ENCODE measurements at places on chromosomes 4 and X.

GRCh38 chrX:68880846-68881552, 52.2 kb downstream of the EFNB1 start:
- no peak for DNase-seq

- no peak for DNase-seq
Measured at GRCh38 chrX:107672955-107673378, 44.7 kb downstream of the PRPS1 start.

DNA sequence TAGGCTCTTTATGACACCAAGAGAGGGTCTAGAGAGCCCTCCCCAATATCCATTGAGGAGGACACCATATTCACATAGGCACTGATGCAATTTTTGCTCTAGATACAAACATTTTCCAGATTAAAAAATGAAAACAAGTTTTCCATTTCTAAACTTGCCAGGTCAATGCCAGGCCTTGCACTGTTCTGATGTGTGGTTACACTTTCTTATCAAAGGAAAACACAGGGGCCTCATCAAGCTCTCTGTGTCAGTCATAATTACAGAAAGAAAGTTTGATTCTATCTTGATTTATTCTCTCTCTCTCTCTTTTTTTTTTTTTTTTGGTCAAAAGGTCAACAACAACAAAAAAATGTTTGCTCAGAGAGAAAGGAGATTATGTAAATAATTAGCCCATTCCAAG, 80.2 kb upstream of the ACSL4 start:
- no peak for DNase-seq

DNA sequence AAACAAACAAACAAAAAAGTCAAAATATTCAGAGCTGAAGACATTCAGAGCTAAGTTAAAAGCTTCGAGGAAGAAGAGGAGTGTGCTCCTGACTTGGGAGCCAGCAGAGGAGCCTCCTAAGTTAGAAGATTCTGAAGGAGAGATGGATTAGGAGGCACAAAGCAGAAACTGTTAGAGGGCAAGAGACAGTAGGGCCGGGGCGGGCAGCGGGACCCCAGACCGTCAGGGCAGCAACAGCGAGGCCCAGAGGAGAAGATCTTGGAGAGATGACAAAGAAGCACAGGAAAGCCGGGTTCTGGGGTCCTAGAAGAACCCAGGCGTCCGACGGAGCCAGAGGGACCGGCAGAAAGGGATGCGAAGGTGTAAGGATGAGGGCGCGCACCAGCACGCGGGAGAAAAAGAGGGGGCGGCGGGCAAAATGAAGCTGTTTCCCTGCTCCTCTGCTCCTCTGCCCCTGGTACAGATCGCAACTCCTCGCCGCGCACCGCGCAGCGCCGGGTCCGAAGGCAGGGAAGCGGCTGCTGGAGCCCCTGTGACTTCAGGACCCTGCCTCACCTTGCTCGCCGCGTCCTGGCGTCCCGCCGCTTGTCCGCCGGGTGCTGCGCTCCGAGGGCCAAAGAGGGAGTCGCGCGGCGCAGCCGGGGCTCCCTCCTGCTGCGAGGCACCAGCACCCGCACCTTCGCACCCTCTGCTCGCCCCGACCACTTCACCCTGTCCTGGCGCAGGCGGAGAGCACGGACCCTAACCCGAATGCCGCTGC, 477 bp downstream of the KLHL13 start:
- no peak for DNase-seq

All from frontal cortex (tissue), 4 donors.